Cerebellar nuclear complex (tissue), 1 donor: ENCODE measurements at places on chromosomes 13 and 19.

- no peak for DNase-seq
These were observed 1.0 kb upstream of the HAMP start for GRCh38 chr19:35281303-35281702.

DNA sequence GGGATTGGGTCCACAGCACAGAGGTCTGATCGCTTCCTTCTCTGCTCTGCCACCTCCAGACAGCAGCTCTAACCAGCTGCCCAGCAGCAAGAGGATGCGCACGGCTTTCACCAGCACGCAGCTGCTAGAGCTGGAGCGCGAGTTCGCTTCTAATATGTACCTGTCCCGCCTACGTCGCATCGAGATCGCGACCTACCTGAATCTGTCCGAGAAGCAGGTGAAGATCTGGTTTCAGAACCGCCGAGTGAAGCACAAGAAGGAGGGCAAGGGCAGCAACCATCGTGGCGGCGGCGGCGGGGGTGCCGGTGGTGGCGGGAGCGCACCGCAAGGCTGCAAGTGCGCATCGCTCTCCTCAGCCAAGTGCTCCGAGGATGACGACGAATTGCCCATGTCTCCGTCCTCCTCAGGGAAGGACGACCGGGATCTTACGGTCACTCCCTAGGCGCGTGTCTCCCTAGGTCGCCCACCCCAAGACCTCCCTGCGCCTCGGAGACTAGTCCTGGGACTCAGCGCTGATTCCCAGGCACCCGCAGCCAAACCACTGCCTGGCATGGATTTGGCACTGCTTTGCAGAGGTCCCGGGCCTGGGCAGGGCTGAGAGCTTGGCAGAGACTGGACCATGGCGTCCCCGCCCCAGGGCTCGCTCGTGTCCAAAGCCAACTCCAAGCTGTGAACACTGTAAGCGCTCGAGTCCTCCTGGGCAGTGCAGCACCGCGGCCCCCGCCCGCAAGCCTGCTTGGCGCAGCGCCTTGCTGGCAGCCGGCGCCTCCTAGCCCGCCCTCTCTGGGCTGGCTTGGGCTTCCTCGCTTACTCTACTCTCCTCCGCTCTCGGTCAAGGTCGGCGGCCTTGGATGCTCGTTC lies 1.5 kb downstream of the GSX1 start:
- no peak for DNase-seq

- DNase-seq, result no peak
These were observed 114.0 kb downstream of the UQCRFS1 start for GRCh38 chr19:29098863-29099481.

GRCh38 chr19:13122275-13122878 lies 4.3 kb downstream of the NACC1 start:
- DNase-seq, result no peak

GRCh38 chr13:48527955-48528354 lies 4.9 kb downstream of the RCBTB2 start:
- DNase-seq, result no peak
